ENCODE measurements at places on chromosomes 13 and 19. TPM values are rescaled to one million over a fixed set of nuclear protein-coding genes. Genes with fewer than 3 reads are reported as not detected.

Gene PLPPR3
- total RNA-seq: 0.86 TPM

Gene TLE6
- 0.97 TPM for total RNA-seq

Gene MBD3L3
- not detected for total RNA-seq

Gene PBX4
- 0.64 TPM for total RNA-seq

Gene DAND5
- total RNA-seq: not detected

Gene CEACAM16
- under 0.01 TPM for total RNA-seq

Gene ZNF626
- total RNA-seq: 13.4 TPM

Gene GFY
- not detected for total RNA-seq

Gene RASGRP4
- not detected for total RNA-seq

Gene ZNF724
- total RNA-seq: 6.8 TPM

Gene TYROBP
- not detected for total RNA-seq

Gene FGF22
- total RNA-seq: not detected

Gene SRRM5
- total RNA-seq: under 0.01 TPM

Gene CLDND2
- total RNA-seq: not detected

Gene IGLON5
- total RNA-seq: not detected

Measured in fibroblast of villous mesenchyme (primary cell).